ENCODE measurements at places on chromosomes 13 and 19. TPM values are rescaled to one million over a fixed set of nuclear protein-coding genes. Genes with fewer than 3 reads are reported as not detected.
A peak's percentile ranks its signal among the peaks of the same experiment; 100 is the strongest.

DNA sequence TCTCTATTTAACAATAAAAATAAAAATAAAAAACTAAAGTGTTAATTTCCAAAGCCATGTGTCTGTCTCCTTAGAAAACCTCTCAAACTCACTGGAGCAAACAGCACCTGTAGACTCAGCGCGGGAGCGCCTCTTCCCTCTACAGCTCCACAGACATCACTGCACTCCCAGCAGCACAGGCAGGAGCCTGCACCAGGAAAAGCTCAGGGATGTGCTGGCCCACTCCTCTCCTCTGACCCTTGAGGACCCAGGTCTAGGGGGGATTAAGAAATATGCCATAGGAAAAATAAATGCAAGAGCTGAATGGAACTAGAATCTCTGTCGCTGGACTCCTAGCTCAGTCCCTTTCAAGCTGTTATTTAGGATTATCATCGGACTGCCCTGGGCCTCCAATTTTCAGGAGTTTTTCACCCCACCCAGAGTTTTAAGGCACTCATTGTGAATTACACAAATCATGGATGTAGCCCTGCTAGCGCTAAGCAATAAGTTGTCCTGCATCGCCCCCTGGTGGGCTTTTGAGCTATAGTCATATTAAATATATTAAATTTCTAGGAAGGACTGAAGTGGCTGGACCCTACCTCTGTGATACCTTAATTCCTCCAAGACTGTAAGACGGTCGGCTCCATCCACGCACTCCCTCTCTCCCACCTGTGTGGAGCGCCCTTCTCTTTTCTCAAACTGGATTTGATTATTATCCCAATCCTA, 333.9 kb downstream of the UQCRFS1 start:
- no peak overlapping the region for H3K4me3 ChIP-seq
- no peaks in the 10 kb centered on the region for H3K36me3 ChIP-seq
- DNase-seq: peak; percentile 62

GRCh38 chr13:40170982-40171381, 495.5 kb downstream of the FOXO1 start:
- peak; percentile 71 for DNase-seq
- H3K36me3 ChIP-seq: no peaks in the 10 kb centered on the region
- no peak overlapping the region for H3K4me3 ChIP-seq
- H3K4me1 ChIP-seq: peaks cover 18% of the 10 kb centered on the region

The KASH5 gene
- total RNA-seq: not detected

The EXOC3L2 gene
- total RNA-seq: not detected

The BCL2L12 gene
- 104 TPM for total RNA-seq

The ZNF69 gene
- total RNA-seq: 2.7 TPM
